ENCODE measurements at places on chromosomes 4 and X. TPM values are rescaled to one million over a fixed set of nuclear protein-coding genes. Genes with fewer than 3 reads are reported as not detected.

MGAT4D gene
- 0.22 TPM for total RNA-seq

TIMM17B gene
- total RNA-seq = 52.0 TPM

QRFPR gene
- not detected for total RNA-seq

SRPX2 gene
- 51.0 TPM for total RNA-seq

SLC16A2 gene
- total RNA-seq = 12.3 TPM

UNC5C gene
- 1.8 TPM for total RNA-seq

PCYT1B gene
- total RNA-seq = 0.87 TPM

TRPC5OS gene
- total RNA-seq = not detected

FRMD7 gene
- total RNA-seq = not detected

WDFY3 gene
- total RNA-seq = 105 TPM

CWH43 gene
- not detected for total RNA-seq

FAM47A gene
- total RNA-seq = not detected
